Activated naive CD8-positive, alpha-beta T cell treated with anti-CD3 and anti-CD28 coated beads for 36 hours (primary cell): ENCODE measurements at places on chromosomes 7 and 10.

DNA sequence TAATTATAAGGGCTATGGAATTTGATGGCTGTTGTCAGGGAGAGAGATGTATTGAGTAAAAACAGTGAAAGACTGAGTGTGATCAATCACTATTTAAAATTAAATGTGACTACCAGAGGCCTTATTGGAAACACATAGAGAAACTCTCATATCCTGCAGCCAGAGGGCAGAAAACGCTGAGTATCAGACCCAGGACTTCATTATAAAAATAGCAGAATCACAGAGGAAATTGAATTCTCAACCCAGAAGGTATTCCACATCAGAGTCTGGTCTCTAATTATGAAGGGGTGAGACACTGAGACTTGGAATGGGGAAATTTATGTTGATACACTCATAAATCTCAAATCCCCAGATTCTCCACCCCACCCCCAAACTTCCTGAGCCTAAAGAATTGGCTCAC, 69.5 kb upstream of the IL6 start:
- no peak for DNase-seq

DNA sequence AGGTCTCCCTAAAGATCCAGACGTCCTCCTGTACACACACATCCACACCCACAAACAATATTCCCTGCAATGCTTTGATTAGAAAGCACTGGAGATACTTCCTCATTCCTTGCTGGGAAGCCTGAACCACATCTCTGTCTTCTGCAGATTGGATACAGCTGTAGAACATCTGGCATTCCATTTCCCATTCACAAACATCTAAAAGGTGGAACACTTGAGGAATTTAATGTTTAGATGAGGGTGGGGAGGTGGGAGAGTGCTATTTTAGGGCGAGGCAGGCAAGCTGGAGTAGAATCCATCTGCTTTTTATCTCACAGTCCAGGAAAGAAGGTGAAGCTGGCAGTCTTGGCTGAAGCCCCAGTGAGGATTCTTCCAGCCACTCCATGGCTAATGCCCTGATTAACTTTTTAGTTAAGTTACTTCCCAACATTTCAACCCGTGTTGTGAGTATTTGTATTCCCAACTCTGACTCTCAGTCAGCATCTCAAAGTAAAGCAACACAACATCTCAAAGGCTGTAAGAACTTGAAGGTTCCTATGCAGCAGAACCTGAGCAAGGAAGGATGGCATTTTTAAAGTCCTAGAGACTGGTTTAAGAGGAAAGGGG, 46.1 kb downstream of the CYTH3 start:
- DNase-seq = no peak

DNA sequence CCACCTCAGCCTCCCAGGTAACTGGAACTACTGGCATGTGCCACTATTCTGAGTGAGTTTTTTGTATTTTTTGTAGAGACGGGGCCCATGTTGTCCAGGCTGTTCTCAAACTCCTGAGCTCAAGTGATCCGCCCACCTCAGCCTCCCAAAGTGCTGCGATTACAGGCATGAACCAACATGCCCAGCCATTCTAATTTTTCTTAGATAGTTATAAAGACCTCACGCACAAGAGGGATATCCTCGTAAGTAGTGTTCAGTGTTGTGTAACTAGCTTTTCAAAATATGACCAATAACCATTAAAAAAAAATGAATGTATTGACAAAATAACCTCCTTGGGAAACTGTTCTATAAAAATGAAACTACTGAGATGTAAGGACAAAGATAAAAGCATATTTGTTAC, 90.5 kb upstream of the FERD3L start:
- DNase-seq = no peak

GRCh38 chr7:69134316-69134715, 464.0 kb upstream of the AUTS2 start:
- no peak for DNase-seq

DNA sequence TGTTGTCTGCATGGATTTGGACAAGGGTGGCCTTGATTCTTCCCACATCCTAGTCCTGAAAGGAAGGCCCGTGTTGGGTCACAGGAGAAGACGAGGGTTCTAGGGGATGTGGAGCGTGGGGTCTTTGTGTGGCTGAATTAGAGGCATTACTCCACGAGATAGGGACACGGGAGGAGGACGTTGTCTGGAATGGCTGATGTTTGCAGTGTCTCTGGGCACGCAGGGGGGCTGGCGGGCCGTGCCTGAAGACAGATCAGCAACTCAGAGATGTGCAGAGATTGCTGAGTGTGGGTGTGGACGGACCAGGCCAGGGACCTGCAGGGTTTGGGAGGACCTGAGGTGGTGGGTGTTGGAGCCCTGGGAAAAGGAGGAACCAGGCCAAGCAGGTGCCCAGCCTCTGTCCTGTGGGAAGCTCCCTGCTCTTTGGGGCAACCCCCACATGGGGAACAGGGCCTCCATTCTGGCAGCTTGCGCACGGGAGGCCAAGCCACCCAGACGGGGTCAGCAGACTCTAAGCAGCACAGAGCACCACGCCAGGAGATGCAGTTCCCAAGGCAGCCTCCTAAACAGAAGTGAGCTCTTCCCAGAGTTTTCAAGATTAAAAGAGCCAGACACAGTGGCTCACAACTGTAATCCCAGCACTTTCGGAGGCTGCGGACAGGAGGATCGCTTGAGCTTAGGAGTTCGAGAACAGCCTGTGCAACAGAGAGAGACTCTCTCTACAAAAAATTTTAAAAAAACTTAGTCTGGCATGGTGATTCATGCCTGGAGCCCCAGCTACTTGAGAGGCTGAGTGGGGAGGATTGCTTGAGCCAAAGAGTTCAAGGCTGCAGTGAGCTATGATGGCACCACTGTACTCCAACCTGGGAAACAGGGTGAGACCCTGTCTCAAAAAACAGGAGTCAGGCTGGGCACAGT, 71.0 kb upstream of the GTF2I start:
- DNase-seq = no peak

DNA sequence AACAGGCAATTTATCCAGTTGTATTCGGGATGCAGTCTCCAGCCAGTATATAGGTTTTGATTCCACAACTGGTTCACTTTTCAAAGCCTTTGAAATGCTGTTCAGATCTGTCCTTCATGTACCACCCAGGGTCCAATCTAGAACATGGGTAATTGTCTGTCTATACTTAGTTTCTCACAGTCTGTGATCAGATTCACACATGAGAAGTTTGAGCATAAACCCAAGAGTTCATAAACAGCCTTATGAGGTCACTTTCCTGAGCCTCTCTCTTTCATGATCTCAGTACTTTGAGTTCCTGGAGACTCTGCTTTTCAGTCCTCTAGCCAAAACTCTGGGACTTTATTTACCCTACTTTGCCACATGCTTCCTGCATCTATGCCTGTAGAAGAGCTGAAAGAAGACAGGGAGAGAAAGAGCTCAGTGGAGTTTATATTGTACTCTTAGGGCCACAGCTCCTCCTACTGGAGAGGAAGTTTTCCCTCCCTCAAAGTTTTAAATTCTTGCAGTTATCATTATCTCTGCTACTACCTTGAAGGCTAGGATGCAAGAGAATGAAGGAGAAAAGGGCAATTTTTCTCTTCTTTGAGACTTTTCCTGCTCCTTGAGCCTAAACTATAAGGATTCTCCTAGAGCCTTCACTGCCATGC, 172.0 kb downstream of the ZEB1 start:
- DNase-seq = no peak

DNA sequence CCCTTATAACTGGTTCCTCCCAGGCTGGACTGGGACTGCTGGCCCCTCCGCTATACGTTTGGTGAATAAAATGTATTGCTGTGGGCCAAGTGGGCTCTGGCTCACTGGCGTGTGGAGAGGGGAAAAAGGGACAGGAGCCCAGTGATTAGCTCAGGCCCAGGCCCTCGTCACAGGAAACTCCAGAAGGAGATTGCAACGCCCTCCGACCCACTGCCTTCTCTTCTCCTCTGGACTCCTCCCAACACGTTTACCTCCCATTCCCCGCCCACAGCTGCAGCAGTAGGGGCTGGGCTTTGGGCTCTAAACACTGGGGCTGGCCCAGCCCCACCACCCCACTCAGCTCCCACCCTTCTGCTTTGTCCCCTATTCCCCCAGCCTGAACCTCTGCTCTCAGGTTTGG, 173.9 kb downstream of the NEURL1 start:
- DNase-seq = no peak

DNA sequence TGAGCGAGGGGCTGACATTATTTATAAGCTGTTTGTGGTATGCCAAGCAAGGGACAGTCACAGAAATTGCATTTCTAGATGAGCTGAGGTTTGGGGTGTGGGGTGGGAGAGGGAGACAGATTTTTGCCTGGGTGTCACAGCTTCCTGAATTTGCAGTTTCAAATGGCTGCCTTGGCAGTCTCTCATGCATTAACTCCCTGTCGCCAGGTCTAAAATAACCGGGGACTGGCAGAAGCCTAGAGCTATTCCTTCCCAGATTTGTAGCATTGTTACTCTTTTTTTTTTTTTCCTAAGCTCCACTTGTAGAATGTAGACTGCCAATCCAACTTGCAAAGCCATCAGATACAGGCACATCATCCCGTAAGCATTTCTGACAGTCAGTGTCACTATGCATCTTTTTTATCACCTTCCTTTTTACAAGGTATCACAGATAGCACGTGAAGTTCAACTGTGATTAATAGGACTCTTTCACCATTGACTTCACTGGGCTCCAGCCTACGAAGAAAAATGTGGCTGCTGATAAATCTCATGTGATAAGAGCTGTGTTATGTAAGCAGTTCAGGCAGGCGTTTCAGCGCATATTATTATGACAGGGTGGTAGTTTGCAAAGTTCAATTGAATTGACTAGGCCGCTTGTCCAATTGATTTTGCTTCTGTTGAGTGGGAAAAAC, 130.7 kb upstream of the CELF2 start:
- DNase-seq = no peak

GRCh38 chr7:134468054-134468453, 9.2 kb upstream of the AKR1B1 start:
- no peak for DNase-seq

DNA sequence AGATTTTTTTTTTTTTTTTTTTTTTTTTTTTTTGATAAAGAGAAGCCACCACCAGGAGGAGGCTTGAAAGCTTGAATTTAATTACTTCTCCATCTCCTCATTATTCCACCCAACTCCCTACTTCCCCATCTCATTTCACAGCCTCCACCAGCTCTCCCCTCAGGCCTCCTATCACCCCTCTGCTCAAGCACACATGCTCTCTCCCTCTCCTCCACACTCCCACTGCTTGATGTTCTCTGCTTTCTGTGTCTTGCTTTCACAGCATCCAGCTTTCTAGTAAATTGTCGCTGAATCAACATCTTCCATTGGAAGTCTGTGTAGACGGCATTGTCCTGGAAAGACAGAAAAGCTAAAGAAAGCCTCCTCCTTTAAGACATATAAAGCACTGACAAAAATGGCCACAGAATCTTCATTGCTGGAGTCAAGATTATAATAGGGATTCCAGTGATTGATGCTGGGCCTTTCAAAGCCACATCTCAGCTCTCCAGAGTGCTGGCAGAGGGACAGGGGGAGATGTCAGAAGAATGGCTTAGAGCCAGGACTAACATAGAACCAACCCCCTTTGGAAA, 58.3 kb downstream of the DOCK4 start:
- DNase-seq = no peak

DNA sequence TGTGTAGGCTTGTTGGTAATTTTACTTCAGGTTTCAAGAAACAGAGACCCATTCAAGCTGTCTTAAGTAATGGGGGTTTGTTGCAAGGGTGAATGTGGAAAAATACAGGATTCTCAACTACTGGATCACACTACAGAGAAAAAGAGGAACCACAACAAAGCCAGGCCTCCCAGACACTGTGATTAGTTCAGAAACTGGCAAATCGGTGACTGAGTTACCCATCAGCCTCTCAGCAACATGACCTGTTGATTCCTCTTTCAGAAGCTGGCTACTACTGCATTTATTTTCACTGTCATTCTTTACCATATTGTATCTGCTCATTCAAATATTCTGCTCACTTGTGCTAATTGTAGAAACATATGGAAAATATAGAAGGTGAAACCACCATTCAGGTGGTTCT, 16.0 kb downstream of the CCDC71L start:
- no peak for DNase-seq

DNA sequence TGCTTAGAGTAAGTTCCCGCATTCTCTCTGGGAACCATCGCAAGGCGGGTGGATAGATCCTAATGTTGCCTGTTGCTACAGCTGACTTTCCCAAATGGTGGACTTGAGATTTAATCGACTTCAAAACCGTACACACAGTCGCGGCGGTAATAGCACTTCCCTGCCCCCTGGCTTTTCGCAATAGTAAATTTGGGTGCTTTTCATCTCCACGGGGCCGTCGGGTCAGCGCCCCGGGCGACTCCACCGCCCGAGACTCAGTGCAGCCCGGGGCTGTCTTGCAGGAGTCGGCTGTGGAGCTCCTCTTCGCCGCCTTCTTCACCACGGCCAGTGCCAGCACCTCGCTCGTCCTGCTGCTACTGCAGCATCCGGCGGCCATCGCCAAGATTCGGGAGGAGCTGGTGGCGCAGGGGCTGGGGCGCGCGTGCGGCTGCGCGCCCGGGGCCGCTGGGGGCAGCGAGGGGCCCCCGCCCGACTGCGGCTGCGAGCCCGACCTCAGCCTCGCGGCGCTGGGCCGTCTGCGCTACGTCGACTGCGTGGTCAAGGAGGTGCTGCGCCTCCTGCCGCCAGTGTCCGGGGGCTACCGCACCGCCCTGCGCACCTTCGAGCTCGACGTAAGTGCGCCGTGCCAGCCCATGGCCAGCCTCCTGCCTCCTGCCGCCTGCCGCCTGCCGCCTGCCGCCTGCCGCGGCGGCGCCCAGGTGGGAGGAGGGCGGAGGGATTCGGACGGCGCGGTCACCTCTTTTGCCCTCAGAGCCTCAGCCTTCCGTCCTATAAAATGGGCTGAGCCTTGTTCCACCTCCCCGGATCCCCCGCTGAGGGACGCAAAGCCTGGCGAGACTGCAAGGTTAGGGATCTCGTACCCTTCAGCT, 5.3 kb downstream of the CYP26C1 start:
- DNase-seq = no peak

DNA sequence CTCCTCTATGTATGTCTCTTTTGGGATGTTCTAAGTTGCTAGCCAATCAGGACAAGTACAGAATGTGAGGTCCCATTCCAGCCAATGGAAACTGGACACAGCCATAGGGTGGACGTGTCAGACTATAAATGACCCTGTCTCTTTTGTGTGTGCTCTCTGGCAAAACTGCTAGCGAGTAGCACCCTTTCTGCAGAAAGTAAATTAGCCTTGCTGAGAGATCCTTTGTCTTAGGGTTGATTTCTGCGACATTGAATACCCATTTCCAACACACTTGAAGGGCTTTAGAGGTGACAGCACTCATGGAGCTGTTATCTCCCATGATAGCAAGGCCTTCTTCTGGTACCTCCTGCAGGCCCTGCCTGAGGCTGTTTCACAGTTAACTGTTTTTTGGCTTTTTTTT, 107.5 kb downstream of the CCNY start:
- DNase-seq = no peak

GRCh38 chr10:95403700-95404461, 113.1 kb upstream of the PDLIM1 start:
- DNase-seq = no peak
